ENCODE measurements at places on chromosomes 5 and 9.

GRCh38 chr5:102668220-102668932 lies 86.7 kb upstream of the PAM start:
- no peak for DNase-seq

- DNase-seq = no peak
Observed at GRCh38 chr9:124803911-124804310, 27.0 kb downstream of the OLFML2A start.

GRCh38 chr5:15774632-15775031 lies 274.7 kb downstream of the FBXL7 start:
- DNase-seq = no peak

GRCh38 chr9:129449066-129449465 lies 171.8 kb downstream of the C9orf50 start:
- DNase-seq = no peak

GRCh38 chr9:120694559-120694958 lies 19.7 kb downstream of the MEGF9 start:
- no peak for DNase-seq

GRCh38 chr9:95515272-95516113 lies 1.3 kb downstream of the PTCH1 start:
- DNase-seq = no peak

- no peak for DNase-seq
Observed at GRCh38 chr5:14332746-14333145, 189.6 kb downstream of the TRIO start.

DNA sequence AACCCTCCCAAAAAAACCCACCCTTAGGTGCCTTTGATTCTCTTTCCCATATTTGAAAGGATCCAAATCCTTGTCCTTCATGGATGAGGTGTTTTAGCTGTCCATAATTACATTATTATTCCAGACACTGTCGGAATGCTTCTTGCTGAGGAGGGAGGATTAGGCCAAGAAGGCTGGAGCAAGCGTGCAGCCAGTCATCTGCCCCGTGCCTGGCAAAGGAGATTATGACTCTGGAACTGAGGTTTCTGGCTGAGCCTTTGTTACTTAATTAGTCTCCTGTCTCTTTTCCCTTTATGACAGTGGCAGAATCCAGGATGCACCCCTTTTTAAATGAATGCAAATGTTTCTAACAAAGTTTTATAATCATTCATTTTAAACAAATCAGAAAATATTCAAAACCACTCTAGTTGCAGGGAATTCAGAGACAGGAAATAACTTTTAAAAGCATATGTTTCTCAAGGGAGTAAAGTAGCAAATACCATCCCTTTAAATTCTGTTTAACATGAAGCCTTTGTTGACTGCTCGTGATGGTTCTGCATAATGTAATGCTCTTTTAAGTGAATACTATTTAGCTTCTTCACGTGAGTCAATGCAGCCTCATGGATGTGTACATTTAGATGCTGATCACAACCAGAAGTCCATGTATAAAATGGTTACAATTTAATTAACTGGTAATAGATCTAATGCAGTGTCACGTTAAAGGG lies 69.8 kb downstream of the GALNT10 start:
- DNase-seq = no peak

- DNase-seq = no peak
Observed at GRCh38 chr5:6633469-6634245, 417 bp downstream of the SRD5A1 start.

DNA sequence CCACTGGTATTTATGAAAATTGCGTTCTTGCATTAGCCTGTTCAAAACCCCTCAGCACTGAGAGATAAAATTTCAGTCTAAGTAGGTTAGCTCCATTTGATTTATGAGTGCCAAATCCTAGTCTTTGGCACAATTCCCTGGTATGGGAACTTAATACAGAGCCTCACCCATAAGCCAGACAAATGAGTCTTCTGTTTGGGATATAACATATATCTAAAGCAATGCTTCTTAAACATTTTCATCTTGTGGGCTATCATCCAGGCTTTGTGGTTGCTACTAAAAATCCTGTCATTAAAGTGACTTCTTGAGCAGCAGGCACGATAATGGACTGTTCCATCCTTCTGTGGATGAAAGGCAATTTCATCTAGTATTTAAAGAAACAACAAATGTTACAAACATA lies 419.5 kb upstream of the ACTBL2 start:
- DNase-seq = no peak

- DNase-seq = no peak
Observed at GRCh38 chr9:126125177-126125576, 201.5 kb upstream of the MVB12B start.

GRCh38 chr9:1216532-1216931 lies 166.4 kb downstream of the DMRT2 start:
- no peak for DNase-seq

GRCh38 chr9:22813529-22813928 lies 366.9 kb downstream of the DMRTA1 start:
- DNase-seq = no peak

DNA sequence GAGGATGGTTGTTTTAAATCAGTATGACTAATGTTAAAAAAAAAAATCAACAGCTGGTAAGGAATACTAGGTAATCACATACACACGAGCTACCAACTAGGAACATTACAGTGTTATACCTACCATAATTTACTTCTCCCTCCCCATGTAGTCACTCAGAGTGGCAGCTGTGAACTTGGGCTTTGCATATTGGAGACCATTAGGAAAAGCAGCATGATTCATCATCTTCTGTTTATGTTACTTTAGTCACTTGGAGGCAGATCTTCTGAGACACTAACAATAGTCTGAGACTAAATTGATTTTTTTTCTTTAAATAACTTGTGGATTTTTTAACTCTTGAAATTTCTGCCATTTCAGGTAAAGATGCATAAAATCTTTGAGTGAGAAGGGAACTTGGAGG lies 141.5 kb upstream of the NR4A3 start:
- DNase-seq = no peak

GRCh38 chr5:149486726-149487635 lies 64.3 kb downstream of the CSNK1A1 start:
- DNase-seq = no peak

DNA sequence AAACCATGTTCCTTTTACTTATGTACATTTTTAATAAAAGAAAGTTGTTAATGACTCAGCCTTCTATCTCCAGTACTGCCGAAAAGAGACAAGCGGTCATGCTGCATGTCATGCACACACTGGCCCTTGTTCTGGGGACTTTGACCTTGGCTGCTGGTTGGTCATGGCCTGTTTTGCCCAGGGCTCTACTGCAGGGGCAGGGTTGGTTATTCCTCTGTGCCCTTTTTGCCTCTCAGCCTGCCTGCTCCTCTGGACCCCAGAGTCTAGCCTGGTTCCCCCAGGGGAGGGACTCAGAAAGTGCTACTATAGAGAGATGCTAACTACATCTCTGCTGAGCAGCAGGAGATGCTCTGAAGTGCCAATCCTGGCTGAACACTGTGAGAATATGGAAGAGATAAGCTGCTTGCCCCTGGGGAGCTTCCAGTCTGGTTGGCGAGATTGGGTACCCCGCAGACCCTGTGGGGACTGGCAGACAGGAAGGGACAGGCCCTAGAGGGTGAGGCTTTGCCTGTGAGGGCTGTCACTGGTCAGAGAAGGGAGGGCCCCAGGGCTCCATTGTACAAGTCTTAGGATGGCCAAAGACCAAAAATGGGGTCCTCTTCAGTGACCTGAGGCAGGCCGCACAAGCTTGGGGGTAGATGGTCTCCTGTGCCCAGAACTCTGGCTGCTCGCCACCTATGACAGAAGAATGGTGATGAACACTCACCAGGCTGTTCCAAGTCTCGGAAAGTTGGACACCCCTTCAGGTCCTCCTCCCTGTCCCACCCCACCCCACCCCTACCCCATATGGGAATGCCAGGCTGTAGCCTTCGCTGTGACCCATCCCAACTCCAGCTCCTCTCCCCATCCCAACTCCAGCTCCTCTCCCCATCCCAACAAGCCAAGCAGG lies 14.3 kb downstream of the IRF1 start:
- peak; percentile 59 for DNase-seq

DNA sequence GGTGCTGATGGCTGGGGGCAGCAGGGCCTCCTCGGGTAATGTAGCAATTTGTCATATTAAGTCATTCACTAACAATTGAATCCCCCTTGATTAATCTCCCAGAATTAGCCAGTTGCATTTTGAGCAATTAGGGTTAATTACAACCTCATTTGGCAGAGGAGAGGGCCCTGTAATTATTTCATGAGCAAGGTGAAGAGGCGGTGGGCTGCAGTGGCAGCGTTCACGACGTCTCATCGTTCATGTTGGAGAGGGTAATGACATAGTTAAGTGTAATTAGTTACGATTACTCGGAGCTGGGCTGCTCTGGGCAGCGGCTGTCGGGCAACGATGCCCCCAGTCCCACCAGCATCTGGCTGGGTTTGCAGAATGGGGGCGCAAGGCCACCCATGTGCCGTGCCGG lies 46.0 kb downstream of the NEK6 start:
- DNase-seq = no peak

DNA sequence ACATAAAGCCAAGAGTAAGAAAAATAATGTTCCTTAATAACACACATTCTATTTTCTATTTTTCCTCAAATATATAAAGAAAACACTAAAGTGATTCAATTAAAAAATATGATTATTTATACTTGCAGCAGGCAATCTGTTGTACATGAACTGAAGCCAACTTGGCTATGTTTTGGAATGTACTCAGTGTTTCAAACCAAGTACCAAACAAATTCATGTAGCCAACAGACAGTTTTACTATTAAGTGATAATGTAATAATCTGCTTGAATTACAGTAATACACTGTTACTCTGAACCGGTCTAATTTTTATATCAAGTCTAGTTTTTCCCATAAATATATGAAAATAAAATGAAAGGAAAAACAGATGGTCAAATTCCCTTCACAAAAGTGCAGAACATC lies 58.0 kb downstream of the CEP120 start:
- DNase-seq = no peak

DNA sequence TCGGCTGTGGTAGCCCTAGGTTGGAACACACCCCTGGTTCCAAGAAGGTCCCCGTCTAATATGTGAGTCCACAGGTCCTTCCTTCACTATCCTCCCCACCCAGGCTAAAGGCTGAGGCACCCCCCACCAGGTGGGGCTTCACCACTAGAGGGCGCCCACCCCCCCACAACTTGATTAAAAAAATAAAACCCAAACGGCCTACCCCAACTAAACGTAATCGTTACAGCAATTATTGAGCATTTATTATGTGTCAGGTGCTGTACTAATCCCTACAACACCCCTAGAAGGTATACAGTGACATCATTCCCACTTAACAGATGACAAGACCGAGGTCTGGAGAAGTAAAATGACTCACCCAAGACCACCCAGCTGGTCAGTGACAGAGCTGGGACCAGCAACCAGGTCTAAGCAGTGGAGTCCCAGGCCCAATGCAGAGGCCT lies 65.0 kb downstream of the FGF18 start:
- no peak for DNase-seq

- DNase-seq = no peak
Observed at GRCh38 chr5:175383350-175383749, 60.6 kb downstream of the DRD1 start.

DNA sequence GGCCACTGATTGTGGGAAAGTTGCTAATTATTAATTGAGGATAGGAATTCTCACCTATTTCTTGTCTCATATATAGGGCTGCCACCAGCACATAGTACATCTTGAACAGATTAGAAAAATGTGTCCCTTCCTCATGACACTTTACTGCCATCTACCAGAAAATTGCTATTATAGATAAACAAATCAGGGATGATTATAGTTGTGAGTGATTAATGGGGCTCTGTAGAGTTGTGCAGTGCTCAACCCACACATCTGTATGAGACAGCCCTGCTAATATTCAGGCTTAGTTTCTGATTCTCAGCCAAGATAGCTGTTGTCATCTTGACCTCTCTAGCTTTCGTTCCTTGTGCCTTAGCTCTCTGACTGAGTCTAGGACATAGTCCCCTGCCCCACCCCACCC lies 373.3 kb downstream of the TLE4 start:
- DNase-seq = no peak

- no peak for DNase-seq
Observed at GRCh38 chr5:172760959-172761358, 10.0 kb downstream of the DUSP1 start.
